ENCODE measurements at places on chromosomes 6 and 20. TPM values are rescaled to one million over a fixed set of nuclear protein-coding genes. Genes with fewer than 3 reads are reported as not detected.

GRCh38 chr6:29011276-29011734 is 6.2 kb upstream of the ZNF311 start:
- peak; percentile 61 for DNase-seq

- DNase-seq: no peak
These were observed 553.1 kb downstream of the NKAIN2 start for GRCh38 chr6:124356811-124357210.

- no peak for DNase-seq
These were observed 207.5 kb downstream of the ZNF217 start for GRCh38 chr20:53385941-53386767.

- no peak for DNase-seq
These were observed 195.6 kb downstream of the NFATC2 start for GRCh38 chr20:51346686-51347485.

- no peak for DNase-seq
These were observed 25.3 kb upstream of the TIAM2 start for GRCh38 chr6:154969796-154970195.

- DNase-seq: no peak
These were observed 949.9 kb upstream of the FLRT3 start for GRCh38 chr20:15287329-15287728.

DNA sequence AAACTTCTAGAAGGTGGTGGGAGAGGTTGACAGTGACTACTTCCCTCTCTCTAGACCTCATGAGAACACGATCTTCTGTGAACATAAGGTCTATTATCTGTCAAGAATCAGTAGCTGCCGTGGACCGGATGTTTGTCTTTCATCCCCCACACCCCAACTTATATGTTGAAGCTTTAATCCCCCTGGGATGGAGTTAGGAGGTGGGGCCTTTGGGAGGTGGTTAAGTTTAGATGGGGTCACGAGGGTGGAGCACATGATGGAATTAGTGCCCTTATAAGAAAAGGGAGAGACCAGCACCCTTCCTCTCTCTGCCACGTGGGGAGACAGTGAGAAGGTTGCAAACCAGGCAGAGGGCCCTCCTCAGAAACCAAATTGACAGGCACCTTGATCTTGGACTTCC is 409.1 kb downstream of the QKI start:
- no peak for DNase-seq

DNA sequence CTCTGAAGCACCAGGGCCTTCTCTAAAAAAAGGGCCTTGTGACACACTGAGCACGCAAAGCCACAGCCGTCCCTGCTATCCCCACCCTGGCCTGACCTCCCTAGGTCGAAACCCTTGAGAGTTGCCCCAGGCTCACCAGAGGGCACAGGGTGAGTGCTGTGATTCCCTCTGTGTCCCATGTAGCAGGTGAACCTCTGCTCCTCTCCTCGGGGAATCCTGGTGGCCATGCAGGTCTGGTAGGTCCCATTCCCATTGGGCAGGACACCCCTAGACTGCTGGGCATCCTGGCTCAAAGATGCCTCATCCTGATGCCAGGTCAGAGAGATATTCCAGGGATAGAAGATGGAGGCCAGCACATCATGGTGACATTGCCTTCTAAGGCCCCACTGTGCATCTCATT is 20.9 kb downstream of the HLA-F start:
- DNase-seq: no peak

- DNase-seq: no peak
These were observed 20.3 kb downstream of the PGK2 start for GRCh38 chr6:49766762-49767161.

DNA sequence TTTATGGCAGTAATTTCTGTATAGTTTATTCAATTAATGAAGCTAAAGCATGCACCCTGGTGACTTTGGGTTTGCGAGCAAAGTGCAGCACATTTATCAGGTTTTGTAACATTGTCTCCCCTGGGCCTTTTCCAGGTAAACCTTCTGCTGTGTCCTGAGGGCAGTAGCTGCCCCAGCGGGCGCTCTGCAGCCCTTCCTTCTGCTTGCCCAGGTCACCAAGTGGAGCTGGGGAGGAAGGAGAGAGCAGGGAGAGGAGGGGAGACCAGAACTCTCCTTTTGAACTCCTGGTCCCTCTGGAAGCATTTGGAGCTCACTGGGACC is 145.6 kb downstream of the DLL1 start:
- DNase-seq: no peak

GRCh38 chr6:39228111-39228971 is 934 bp downstream of the KCNK5 start:
- DNase-seq: peak; percentile 79

GRCh38 chr6:6747371-6747770 is 158.9 kb downstream of the LY86 start:
- DNase-seq: no peak

TSPO2 gene
- not detected for total RNA-seq

NEDD9 gene
- total RNA-seq: 29.7 TPM

VSX1 gene
- total RNA-seq: not detected

COQ3 gene
- 20.8 TPM for total RNA-seq

FNDC11 gene
- total RNA-seq: 0.23 TPM

MYMX gene
- not detected for total RNA-seq

LY86 gene
- 0.32 TPM for total RNA-seq

SLC26A8 gene
- total RNA-seq: not detected

UBE2C gene
- 151 TPM for total RNA-seq

WFDC10B gene
- total RNA-seq: not detected

PRND gene
- not detected for total RNA-seq
